ENCODE measurements at places on chromosomes 3 and 15.

GRCh38 chr15:96867992-96868391 is 537.5 kb downstream of the NR2F2 start:
- DNase-seq: no peak

DNA sequence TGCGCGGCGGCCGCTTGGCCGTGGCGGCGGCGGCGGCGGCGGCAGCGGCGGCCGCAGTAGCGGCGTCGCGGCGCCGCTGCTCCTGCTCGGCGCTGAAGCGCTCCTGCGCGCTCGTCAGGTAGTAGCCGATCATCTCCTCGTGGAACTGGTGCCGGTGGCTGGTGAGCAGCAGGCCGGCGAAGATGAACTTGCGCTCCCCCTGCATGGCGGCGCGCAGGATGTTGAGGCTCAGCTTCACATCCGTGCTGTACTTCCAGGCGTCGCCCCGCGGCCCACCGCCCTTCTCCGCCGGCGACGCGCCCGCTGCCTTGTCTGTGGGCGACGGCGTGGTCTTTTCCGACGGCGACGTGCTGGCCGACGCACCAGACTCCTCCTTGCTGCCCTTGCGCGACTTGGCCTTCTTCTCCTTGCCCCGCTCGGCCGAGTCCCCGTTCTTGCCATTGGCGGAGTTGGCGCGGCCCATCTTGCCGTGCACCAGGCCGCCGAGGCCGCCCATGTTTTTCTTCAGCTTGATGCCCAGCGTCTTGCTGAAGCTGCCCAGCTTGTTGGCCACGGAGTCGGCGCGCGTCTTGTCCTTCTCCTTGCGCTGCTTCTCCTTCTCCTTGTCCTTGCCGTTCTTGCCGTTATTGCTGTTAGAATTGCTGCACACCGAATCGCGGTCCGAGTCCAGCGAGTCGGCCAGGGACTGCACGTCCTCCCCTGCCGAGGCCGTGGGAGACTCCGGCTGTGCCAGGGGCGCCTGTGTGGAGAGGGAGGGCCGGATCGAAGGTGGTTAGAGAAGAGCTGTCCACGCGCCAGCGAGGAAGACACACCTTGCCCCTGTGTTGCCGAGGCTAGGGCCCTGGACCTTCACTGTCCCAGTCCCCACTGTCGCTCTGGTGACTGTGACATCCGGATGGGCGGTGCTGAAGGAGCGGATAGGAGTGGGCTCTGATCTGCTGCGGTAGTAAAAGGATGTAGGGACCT is 157.6 kb downstream of the KLF13 start:
- DNase-seq: no peak

- DNase-seq: no peak
Measured at GRCh38 chr15:47288794-47289193, 428.5 kb upstream of the SEMA6D start.

- DNase-seq: peak; percentile 66
Measured at GRCh38 chr3:186108106-186108940, 566 bp downstream of the ETV5 start.

- peak; percentile 31 for DNase-seq
Measured at GRCh38 chr3:188824566-188824965, 347.2 kb upstream of the TPRG1 start.

DNA sequence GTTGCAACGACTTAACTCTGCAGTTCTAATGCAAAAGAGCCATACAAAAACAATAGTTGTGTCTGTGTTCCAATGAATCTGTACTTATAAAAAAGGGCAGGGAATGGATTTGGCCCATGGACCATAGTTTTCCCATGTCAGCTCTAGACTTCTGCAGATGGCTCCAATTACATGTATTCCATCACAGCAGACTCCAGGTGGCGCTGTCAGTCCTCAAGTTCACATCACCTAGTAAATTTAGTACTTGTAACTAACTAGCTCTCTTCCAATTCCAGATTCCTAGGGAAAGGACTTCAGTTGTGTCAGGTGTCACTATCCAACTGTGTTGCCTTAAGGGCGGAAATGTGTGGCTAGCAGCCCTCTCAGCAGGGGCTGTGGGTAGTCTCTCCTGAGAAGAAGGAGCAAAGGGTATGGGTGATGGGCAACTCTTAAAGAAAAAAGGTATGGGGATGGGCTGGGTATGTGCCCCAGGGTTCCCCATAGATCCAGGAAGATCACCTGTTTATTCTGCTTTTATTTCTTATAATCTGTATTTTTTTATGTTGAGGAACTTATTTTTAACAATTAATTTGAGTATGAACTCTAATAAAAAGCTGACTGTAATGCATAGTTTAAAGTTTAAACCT is 36.2 kb downstream of the BBS4 start:
- DNase-seq: peak; percentile 79

GRCh38 chr3:9384141-9384828 is 13.1 kb upstream of the SETD5 start:
- DNase-seq: no peak

GRCh38 chr3:127551178-127551577 is 39.4 kb downstream of the TPRA1 start:
- DNase-seq: no peak

GRCh38 chr3:61612211-61613194 is 51.1 kb downstream of the PTPRG start:
- no peak for DNase-seq

GRCh38 chr15:85649372-85649771 is 145.4 kb downstream of the KLHL25 start:
- no peak for DNase-seq

DNA sequence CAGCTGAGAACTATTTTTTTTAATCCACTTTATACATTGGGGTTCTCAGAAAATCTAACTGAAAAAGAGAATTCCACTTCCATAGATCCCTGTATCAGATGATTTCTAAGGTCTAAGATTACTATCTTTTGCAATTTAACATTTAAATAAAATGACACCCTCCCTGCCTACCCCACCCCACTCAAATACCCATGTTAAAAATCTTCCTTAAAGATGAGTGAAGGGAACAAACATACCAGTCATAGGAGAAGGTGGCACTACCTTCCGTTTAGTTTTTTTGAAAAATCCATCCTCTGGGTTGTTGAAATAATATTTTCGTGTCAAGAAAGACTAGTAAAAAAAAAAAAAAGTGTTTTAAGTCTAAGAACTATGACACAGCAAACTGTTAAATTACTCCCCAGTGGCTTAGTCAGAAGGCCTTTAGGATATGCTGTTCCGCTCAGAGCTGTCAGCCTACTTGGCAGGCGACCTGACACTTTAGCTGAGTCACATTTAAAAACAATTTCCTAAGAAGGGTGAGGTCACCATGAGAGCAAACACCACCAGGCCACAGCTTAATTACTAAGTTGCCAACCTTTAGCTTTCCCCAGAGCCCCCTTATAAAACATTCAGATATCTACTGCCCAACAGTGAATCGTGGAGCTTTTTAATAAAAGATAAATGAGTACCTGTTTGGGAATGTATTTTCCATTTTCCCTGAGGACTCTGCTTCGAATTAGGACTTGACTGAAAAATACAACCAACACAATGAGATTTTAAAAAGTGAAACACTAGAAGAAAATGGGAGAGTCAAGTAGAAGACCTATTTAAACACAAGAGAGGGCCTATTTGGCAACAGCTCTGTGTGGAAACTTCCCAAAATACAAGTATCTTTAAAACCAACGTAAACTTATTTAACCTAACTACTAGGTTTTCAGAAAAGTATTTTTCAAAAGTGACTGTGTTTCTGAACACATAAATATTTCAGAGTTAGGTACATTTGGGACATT is 9.6 kb downstream of the EMC3 start:
- no peak for DNase-seq

GRCh38 chr3:122251428-122251827 is 68.0 kb downstream of the CASR start:
- no peak for DNase-seq

GRCh38 chr3:174846055-174846454 is 13.1 kb upstream of the NAALADL2 start:
- no peak for DNase-seq

- no peak for DNase-seq
Measured at GRCh38 chr3:52614689-52615088, 71.0 kb downstream of the PBRM1 start.

GRCh38 chr15:72782274-72783003 is 1.1 kb downstream of the ADPGK start:
- no peak for DNase-seq

DNA sequence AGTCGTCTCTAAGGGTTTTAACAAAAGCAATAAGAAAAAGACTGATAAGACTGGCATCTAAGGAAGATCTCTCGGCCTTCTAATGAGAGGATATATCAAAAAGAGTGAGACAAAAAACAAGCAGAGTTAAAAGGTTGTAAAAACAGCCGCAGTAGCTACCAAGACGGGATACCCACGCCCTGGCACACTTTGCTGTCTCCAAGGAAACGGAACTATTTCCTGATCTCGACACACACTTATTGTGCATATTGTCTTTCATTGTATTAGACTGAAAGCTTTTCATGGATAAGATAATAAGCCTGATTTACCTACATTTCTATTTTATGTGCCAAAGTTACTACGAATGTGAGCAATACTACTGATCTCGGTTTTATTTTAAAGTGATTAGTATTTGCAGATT is 161.5 kb upstream of the MCTP2 start:
- DNase-seq: no peak

GRCh38 chr3:184426691-184427141 is 46.9 kb downstream of the CHRD start:
- DNase-seq: no peak

- no peak for DNase-seq
Measured at GRCh38 chr3:136954980-136955780, 2.6 kb upstream of the IL20RB start.

- DNase-seq: no peak
Measured at GRCh38 chr3:64861684-64862083, 173.9 kb upstream of the ADAMTS9 start.

- peak; percentile 16 for DNase-seq
Measured at GRCh38 chr15:92889390-92890107, 10.6 kb upstream of the CHD2 start.

DNA sequence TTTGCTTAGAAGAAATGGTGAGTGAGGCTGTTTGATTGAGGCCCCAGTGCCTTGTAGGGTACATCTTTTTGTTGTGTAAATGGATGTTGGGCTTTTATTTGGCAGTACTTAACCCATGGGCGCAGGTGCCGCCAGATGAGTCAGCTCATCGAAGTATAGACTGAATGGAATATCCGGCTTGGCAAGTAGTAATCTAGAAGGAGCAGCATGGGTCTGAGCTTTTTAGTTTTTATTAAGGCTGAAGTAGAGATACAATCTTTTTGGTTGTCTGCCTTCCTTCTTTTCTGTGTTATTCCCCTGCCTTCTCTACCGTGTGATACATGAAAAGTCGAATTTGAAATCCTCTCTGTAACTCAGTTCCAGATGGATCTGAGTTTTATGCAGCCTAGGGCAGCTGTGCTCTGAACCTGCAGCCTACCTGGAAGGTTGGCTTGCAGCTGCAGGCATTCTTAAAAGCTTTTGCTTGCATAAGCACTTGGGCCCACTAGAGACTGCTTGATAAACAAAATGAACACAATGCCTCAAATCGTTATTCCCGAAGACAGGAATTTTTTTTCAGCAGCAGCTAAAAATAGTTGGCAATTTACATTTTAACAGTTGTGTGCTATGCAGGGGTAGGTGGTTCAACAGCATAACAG is 177.5 kb upstream of the CGNL1 start:
- no peak for DNase-seq

GRCh38 chr15:85421116-85421925 is 40.9 kb downstream of the AKAP13 start:
- no peak for DNase-seq

DNA sequence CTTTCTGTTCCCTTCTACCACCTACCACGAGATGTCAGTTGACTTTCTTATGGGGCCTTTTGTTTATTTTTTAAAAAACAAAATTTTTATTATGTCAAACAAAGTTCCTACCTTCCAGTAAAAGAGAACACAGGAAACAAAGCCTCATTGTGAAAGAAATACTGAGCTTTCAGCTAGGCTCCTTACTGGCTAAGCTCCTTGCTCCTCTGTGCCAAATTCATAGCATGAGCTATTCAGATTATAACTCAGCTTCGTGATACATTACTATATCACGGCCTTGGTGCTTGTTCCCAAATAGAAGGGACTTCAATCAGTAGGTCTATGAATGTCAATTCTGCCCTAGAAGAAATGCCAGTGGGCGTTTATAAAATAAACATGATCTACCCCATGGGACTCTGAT is 145.8 kb upstream of the CHRM5 start:
- no peak for DNase-seq

- no peak for DNase-seq
Measured at GRCh38 chr15:90838544-90838943, 29.8 kb upstream of the FURIN start.

DNA sequence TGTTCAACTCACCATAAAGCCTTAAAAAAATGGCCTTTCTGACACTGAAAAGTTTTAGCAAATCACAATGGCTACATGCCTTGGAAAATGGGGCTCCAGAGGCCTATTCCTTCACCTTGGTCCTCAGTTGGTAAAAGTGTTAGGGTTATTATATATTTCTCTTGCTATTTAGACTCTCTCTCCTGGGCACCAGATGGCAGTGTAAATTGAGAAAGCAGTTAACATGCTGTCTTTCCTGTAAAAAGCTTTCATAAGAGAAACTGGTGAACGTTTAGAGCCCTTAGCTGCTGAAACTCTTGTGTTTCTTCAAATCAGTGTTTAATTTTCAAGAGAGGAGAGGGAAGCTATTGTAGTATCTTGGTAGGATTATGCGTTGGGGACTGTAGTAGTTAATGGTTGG is 89.9 kb downstream of the LRTM1 start:
- no peak for DNase-seq

DNA sequence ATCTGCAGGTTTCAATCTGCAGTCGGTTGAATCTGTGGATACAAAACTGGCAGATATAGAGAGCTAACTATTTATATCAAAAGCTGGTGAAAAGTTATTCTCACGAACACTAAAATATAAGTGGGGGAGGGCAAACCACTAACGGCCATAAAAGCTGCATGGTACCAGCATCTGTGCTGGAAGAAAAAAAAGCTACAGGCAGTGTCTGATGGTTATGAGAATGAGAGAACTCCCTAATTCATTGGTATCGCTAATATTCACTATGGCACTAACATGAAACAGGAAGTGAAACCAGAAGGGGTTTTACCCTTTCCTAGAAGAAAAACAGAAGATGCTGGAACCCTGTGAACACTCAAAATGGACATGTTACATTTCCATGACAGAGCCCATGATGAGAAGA is 15.9 kb downstream of the CEP70 start:
- no peak for DNase-seq

DNA sequence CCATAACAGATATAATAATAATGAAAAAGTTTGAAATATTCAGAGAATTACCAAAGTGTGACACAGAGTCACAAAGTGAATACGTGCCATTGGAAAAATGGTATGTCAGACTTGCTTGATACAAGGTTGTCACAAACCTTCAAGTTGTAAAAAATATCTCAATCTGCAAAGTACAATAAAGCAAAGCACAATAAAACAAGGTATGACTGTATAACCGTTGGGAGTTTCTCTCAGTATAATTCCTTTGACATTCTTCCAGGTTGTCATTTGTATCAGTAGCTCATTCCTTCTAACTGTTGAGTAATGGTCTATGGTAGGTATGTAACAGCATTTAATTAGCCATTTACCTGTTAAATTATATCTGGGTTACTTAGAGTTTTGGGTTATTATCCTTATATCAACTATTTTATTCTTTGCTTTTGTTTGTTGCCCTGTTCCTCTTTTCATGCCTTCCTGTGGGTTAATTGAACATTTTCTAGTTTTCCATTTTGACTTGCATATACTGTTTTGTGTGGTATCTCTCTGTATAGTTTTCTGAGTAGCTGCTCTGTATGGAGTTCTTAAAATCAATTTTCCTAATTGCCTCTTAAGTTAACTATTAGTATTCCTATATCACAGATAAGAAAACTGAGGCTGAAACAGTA is 112.5 kb downstream of the SUCNR1 start:
- DNase-seq: no peak

Data from cerebellar cortex (tissue), 1 donor.